ENCODE measurements at places on chromosomes 11 and 22. TPM values are rescaled to one million over a fixed set of nuclear protein-coding genes. Genes with fewer than 3 reads are reported as not detected.

Gene CDCA5
- total RNA-seq, result 1.2 TPM

Gene ARAP1
- total RNA-seq, result 114 TPM

Gene EMID1
- total RNA-seq, result not detected

Gene GLYAT
- not detected for total RNA-seq

Gene CALCA
- total RNA-seq, result not detected

Gene TEX12
- total RNA-seq, result not detected

Gene FJX1
- 11.9 TPM for total RNA-seq

Gene TTC36
- total RNA-seq, result 1.3 TPM

Gene OR52M1
- not detected for total RNA-seq

Gene YPEL1
- 0.58 TPM for total RNA-seq

Gene NFAM1
- under 0.01 TPM for total RNA-seq

Gene BIRC3
- 0.44 TPM for total RNA-seq

Gene OR5P2
- not detected for total RNA-seq

Gene INS
- not detected for total RNA-seq

Gene LARGE2
- total RNA-seq, result under 0.01 TPM

Gene HDHD5
- total RNA-seq, result 23.0 TPM

Gene LSP1
- total RNA-seq, result 19.0 TPM
